ENCODE measurements at places on chromosomes 4 and X.

DNA sequence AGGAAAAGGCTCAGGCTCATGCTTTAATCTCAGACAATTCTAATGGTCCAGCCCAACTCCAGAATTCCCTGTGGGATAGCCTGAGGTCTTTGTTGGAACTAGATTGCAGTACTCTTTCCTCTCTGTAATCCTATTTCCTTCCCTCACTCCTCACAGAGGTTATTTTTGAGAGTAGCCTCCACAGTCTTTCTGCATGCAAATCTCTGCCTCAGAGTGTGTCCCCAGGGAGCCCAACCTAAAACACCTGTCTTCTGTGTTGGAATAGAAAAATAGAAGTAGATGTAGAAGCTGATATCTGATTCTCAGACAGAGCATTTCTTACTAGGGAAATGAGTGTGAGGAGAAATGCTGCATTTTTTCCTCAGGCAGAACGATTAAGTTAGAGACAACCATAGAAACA lies 915.5 kb upstream of the EPHA5 start:
- no peak for DNase-seq

- peak; percentile 41 for DNase-seq
These were observed 4.5 kb upstream of the WWC2 start for GRCh38 chr4:183094393-183095198.

GRCh38 chr4:41832961-41833360 lies 84.4 kb upstream of the PHOX2B start:
- DNase-seq, result no peak

- no peak for DNase-seq
These were observed 36.6 kb downstream of the ADGRG2 start for GRCh38 chrX:19085666-19086065.

GRCh38 chr4:40938337-40938736 lies 188.6 kb downstream of the NSUN7 start:
- DNase-seq, result no peak

DNA sequence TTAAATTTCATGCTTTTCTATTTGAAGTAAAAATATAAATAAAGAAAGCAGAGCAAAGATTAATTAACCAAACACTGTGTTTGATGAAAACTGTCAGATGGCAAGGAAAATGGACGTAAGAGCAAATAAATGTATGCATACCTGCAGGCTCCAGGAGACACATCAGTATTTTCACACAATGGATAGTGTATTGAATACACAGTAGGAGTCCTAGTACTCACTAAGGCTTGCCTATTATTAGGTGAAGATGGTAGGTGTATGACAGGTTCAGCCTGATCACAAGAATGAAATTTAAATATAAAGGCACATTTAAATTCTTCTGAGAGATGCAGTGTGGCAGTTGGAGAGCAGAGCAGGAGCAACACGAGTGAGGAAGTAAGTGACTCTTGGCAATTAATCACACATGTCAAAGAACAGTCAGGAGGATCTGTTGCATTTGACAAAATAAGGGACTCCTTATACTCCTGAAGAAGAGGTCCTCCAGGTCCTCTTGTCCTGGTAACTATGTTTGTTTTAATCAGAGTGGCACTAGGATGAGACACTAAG lies 106.0 kb upstream of the NDST4 start:
- DNase-seq, result no peak

DNA sequence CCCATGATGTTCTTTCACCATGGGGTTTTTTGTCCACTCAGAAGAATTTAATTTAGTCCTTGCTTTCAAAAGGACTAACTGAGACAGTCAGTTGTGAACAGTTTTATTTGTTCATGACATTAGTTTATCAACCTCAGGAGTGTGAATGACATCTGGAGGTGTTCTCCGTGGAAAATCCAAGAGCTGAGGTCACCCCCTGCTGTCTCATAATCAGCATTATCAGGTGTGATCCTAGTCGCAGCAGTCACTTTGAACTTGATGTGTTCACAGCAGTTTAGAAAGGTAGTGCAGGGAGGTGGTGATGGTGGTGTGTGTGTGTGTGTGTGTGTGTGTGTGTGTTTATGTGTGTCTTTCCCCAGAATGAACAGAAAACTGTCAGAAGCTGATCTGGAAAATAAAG lies 1760.8 kb upstream of the PCDH10 start:
- no peak for DNase-seq

GRCh38 chr4:88003261-88003660 lies 4.2 kb upstream of the PKD2 start:
- peak; percentile 34 for DNase-seq

Data from foreskin keratinocyte (primary cell).